ENCODE measurements at places on chromosomes 7 and 10. TPM values are rescaled to one million over a fixed set of nuclear protein-coding genes. Genes with fewer than 3 reads are reported as not detected.

Gene MYOF
- 173 TPM for total RNA-seq

Gene GRID1
- not detected for total RNA-seq

Gene ZCCHC24
- 2.0 TPM for total RNA-seq

Gene TAC1
- not detected for total RNA-seq

Gene FAM24B
- 4.1 TPM for total RNA-seq

Gene AMPH
- not detected for total RNA-seq

Gene FKBP6
- not detected for total RNA-seq

Gene CLIP2
- total RNA-seq: 24.4 TPM

Gene RHOBTB1
- total RNA-seq: 9.2 TPM

Gene PLA2G12B
- total RNA-seq: not detected

Gene MEIG1
- not detected for total RNA-seq

Gene MYO1G
- total RNA-seq: 0.34 TPM

Gene KCNH2
- under 0.01 TPM for total RNA-seq

Gene ASAH2B
- 6.2 TPM for total RNA-seq

Gene WNT16
- not detected for total RNA-seq

Gene MYOZ1
- not detected for total RNA-seq

Gene TSPAN12
- total RNA-seq: 2.1 TPM

Gene MKX
- total RNA-seq: 1.3 TPM

Gene PIK3CG
- total RNA-seq: not detected

Gene GBX1
- total RNA-seq: not detected

Gene ANKRD30A
- total RNA-seq: not detected

Gene PKD1L1
- total RNA-seq: under 0.01 TPM

Gene NUDT5
- total RNA-seq: 66.8 TPM

Gene WDR86
- not detected for total RNA-seq

Gene ZNF425
- total RNA-seq: 4.4 TPM

Gene OPN4
- not detected for total RNA-seq

Gene CTNNA3
- under 0.01 TPM for total RNA-seq

Gene EXOSC1
- 41.4 TPM for total RNA-seq

Gene DPY19L1
- total RNA-seq: 15.9 TPM

Gene SRI
- total RNA-seq: 131 TPM

Gene DENND2A
- not detected for total RNA-seq

Gene CFAP69
- total RNA-seq: 2.1 TPM

Gene LIPK
- 0.21 TPM for total RNA-seq

Gene PPRC1
- total RNA-seq: 35.0 TPM

Gene PNLIP
- total RNA-seq: not detected

Gene DIP2C
- total RNA-seq: 4.8 TPM

Gene CHN2
- not detected for total RNA-seq

Gene OR6V1
- total RNA-seq: not detected

Gene C10orf105
- total RNA-seq: not detected

Gene RELN
- total RNA-seq: 0.34 TPM

Gene RPEL1
- total RNA-seq: under 0.01 TPM

All from nasal cavity respiratory epithelium epithelial cell of viscerocranial mucosa (primary cell).